AG04450 (cell line): ENCODE measurements at places on chromosomes 1 and 21.
A peak's percentile ranks its signal among the peaks of the same experiment; 100 is the strongest.

DNA sequence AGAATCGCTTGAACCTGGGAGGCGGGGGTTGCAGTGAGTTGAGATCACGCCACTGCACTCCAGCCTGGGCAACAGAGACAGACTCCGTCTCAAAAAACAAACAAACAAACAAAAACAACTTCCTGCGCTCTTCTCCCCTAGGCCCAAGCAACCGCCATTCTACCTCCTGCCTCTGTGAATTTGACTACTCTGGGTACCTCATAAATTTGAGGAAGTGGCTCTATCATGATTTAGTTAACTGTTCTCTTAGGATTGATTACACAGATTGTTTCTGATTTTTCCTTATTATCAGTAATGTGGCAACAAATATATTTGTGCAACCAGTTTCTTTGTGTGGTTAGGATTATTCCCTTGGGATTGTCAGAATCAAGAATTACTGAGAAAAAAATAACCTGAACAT lies 29.7 kb downstream of the OPTC start:
- no peak for DNase-seq

DNA sequence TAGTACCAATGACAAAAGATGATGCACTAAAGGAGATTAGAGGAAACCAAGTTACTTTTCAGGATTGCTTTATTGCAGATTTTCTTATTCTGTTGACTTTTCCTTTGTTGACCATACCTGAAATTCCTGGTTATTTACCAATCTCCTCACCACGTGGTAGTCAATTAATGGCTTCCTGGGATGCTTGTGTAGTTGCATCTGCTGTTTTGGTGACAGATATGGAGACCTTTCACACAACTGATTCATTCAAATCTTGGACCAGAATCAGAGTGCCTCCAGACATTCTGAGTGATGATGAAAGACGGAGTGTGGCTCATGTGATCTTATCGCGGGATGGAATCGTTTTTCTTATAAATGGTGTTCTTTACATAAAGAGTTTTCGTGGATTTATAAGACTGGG lies 91.3 kb downstream of the CATSPERE start:
- no peak for DNase-seq

DNA sequence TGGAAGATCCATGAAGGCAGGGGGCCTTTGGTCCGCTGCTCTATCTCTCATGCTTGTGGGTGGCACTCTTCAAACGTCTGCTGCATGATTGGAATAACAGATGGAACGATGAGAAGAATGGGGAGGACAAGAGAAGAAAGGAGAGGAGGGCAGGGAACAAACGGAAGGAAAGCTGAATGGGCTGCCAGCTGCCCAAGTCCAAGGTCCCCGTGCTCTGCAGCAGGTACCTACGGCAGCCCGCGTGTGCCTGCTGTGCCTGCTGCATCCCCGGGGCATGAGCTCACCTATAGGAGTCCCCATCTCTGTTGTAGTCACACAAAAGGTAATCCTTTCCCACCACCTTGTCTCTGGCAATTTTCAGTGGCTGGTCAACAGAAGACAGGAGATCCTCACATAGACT lies 73.1 kb downstream of the SLC66A1 start:
- DNase-seq = no peak

DNA sequence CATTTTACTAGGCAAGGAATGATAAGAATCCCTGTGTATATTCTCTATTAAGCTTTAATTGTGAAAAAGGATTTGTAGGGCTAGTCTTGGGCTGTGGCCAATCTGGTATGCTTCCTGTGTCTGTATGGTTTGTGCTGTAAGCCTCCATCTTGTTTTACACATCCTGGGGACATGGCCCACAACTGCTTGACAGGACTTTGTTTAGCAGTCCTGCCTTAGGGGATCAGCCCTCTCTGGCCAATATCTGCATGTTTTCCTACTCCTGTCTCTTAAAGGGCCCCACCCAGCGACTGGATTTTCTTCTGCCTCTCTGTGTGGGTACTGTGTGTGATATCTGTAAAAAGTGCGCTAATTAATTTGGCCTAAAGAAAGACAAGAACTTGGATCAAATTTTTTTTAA lies 813.2 kb downstream of the PLA2G4A start:
- DNase-seq = no peak

GRCh38 chr1:186605762-186606350 lies 74.4 kb downstream of the PTGS2 start:
- DNase-seq = peak; percentile 11

DNA sequence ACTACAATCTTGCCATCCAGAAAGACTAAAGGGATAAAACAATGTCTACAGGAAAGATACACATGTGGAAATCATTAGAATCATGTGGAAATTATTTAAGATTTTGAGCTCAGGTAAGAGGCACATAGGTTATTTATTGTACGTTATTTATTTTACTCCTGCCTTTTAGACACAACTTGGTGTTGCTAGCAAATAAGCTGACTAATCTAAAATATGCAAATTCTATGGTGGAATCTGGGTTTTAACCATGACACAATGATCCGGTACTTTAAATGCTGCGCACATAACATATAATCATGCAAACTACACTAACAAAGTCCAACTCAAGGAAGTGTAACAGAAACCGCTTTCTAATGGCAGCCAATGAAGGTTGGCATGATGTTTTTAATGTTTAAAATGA lies 112.5 kb downstream of the IFI44 start:
- no peak for DNase-seq

DNA sequence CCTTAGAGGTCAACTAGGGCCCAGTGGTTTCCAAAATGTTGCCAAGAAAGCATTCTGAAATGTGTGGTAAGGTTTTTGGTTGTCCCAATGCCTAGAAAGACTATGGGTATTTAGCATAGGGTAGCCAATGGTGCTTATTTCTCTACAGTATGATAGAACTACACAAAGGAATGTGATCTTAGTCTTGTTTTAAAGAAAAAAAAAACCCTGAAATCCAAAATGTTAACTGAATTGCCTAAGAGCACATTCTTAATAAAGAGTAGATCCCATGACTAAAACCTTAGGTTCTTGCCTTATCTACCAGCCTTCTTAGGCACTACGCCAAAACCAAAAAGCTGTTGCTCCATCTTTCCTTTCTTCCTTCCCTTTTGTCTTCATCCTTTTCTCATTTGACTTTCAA lies 428.2 kb downstream of the MRPL39 start:
- DNase-seq = peak; percentile 33

DNA sequence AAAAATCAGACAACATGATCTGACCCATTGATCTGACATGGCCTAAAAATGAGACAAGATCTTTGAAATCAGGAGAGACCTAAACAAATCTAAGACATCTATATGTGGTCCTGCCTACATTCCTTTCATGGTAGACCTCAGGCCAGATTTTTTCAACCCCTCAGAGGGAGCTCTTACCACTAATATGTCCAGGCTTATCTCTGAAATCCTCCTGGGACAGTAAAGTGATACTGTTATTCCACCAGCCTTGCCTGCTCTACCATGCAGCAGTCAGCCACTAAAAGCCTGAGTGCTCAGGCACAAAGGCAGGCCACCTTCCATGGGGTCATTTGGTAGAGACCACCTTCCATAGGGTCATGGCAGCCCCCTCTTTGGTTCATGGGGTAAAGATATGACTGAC lies 126.9 kb downstream of the TBX15 start:
- no peak for DNase-seq

GRCh38 chr1:111873460-111874030 lies 115.9 kb downstream of the KCND3 start:
- no peak for DNase-seq

GRCh38 chr1:225735252-225736149 lies 42.1 kb upstream of the SRP9 start:
- DNase-seq = peak; percentile 81

GRCh38 chr1:204842892-204843291 lies 27.8 kb upstream of the NFASC start:
- DNase-seq = no peak

GRCh38 chr1:32494711-32495337 lies 30.0 kb downstream of the ZBTB8B start:
- DNase-seq = no peak

DNA sequence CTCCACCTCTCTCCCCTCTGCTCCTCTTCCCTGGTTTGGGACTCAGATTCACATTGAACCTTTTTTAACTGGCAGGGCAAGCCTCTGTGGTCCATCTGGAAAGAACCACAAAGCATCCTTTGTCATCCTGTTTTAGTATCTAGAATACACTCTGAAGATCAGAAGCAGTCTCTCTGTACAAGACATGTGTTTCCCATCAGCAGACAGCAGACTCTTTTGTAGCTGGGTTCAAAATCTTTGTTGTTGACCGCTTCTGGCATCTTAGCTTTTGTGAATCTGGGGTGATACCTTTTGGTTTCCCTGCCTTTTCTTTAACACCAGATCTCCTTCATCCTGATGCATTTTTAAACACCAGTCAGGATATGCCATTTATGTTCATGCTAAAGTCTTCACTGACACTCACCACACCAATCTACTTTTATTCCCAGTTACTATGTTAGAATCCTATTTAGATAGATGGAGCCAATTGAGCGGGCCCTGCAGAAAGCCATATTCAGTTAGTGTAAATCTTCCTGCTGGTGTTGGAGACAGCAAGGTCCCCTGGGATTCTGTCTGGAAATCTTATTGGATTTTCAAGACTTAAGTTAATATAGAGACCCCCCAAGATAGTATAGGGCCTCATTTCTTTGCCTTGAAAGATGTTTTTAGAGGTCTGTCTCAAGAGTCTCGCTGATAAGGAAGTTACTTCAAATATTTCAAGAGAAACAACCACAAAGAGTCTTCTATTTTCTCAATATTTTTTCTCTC lies 51.1 kb downstream of the ST6GALNAC3 start:
- no peak for DNase-seq

- DNase-seq = no peak
Observed at GRCh38 chr1:96771847-96772246, 50.3 kb downstream of the PTBP2 start.

- DNase-seq = no peak
Observed at GRCh38 chr1:171883849-171884248, 42.6 kb downstream of the DNM3 start.

DNA sequence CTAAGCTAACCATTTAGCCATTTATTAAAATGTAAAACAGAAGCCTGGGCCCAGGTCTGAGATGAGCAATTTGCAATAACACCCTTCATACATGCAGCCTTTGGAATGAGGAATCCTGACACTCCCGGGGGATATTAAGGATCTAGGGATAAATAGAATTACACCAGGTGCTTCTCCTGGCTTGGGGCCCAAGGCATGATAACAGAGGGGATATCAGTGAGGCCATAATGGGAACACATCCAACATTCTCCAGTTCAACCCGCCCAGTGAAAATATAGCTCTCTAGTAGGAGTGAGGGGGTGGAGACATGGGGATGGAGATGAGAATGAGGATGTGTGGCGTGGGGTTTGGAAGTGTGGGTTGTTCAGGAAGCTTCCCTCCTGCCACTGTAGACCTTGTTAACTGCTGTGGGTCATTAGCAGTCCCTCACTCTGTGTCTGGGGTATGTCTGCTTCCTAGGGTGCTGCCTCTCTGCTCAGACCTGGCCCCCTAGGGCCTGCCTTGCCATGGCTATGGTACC lies 57.9 kb upstream of the KANK4 start:
- no peak for DNase-seq

GRCh38 chr1:232754930-232755329 lies 50.3 kb upstream of the MAP10 start:
- DNase-seq = no peak

GRCh38 chr1:118878661-118879060 lies 109.5 kb downstream of the TBX15 start:
- no peak for DNase-seq

- DNase-seq = no peak
Observed at GRCh38 chr1:50279622-50280330, 143.5 kb downstream of the DMRTA2 start.

- DNase-seq = no peak
Observed at GRCh38 chr21:39263372-39263771, 50.1 kb downstream of the BRWD1 start.

DNA sequence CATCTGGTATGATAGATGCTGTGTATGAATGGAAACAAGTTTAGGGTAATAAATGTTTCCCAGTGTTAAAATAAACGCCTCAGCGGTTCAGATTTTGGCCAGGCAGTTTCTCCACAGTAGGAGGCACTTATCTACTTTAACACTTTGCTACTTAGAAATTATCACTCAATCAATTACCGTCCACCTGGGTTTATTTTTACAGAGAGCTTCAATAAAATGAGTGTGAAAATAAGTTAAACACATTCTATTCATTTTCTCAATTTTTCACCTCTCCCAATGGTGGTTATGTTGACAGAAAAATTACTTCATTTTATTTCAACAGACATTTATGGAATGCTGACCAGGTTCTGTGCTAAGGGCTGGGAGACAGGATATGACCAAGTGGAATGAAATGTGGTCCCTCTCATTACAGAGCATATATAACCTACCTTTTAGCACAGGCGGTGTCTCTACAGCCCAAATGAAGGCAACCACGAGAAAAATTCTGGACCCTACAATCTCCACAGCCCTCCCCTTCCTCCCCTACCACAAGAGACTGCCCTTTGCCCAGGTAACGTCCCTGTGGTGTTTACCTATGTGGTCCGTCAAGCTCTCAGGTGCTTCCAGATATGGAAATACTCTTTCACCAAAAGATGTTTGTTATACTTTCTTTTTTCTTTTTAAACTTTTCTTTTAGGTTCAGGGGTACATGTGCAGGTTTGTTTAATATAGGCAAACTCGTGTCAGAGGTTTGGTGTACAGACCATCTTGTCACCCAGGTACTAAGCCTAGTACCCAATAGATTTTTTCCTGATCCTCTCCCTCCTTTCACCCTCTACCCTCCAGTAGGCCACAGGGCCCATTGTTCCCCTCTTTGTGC lies 105.5 kb downstream of the HLCS start:
- DNase-seq = peak; percentile 29

DNA sequence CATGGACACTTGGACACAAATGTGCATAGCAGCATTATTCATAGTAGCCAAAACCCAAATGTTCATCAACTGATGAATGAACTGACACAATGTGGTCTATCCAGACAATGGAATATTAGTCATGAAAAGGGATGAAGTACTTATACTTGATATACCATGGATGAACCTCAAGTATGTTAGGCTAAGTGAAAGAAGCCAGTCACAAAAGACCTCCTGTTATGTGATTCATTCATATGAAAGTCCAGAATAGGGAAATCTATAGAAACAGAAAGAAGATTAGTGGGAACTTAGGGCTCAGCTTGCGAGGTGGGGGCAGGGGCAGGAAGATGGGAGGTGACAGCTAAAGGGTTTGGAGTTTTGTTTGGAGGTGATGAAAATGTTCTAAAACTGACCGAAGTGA lies 7.4 kb downstream of the KCNE1 start:
- no peak for DNase-seq

- DNase-seq = no peak
Observed at GRCh38 chr1:172095846-172096245, 254.5 kb downstream of the DNM3 start.

DNA sequence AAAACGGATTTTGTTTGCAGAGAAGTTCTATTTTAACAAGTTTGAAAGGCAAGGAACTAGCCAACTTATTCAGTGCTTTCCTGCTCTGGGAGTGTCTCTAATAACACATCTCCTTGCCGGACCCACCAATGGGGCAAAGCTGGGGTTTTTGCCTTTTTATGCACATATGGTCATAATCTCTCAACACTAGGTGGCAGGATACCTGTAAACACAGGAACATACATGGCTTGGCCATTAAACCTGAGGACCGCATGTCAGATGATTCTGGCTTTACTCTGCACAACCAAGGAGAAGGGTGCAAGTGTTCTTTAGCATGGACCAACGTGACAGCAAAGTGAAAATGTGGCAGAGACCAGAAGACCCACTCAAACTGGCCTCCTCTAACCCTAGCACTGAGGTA lies 4.9 kb downstream of the TMEM9 start:
- DNase-seq = no peak

GRCh38 chr1:151326619-151327222 lies 495 bp downstream of the PI4KB start:
- DNase-seq = no peak

GRCh38 chr21:32316361-32317215 lies 17.9 kb downstream of the MRAP start:
- no peak for DNase-seq
